ENCODE measurements at places on chromosomes 2 and 18. TPM values are rescaled to one million over a fixed set of nuclear protein-coding genes. Genes with fewer than 3 reads are reported as not detected.

KCNE4 gene
- 1.2 TPM for total RNA-seq

GKN1 gene
- 0.72 TPM for total RNA-seq

SLC4A5 gene
- 0.40 TPM for total RNA-seq

SH3RF3 gene
- total RNA-seq, result 0.40 TPM

SPRED2 gene
- total RNA-seq, result 37.7 TPM

AQP12A gene
- total RNA-seq, result not detected

CNDP2 gene
- total RNA-seq, result 85.4 TPM

Data from A549 treated with DMSO at 1 μM for 4 hours (cell line).